ENCODE measurements at places on chromosomes 4 and X. TPM values are rescaled to one million over a fixed set of nuclear protein-coding genes. Genes with fewer than 3 reads are reported as not detected.

PDE5A gene
- total RNA-seq, result 9.9 TPM

HTR2C gene
- total RNA-seq, result not detected

RGN gene
- total RNA-seq, result 1.4 TPM

GRIA3 gene
- 0.05 TPM for total RNA-seq

ADH4 gene
- total RNA-seq, result 0.75 TPM

ENPEP gene
- total RNA-seq, result 2.6 TPM

EXOC1L gene
- total RNA-seq, result not detected

INTU gene
- total RNA-seq, result 2.5 TPM

HTRA3 gene
- total RNA-seq, result 19.4 TPM

RPL9 gene
- total RNA-seq, result 3,063 TPM

OTUD6A gene
- not detected for total RNA-seq

ETDB gene
- not detected for total RNA-seq

HDX gene
- 0.59 TPM for total RNA-seq

DCHS2 gene
- under 0.01 TPM for total RNA-seq

MAGEB17 gene
- total RNA-seq, result not detected

NDUFC1 gene
- total RNA-seq, result 48.3 TPM

NEUROG2 gene
- total RNA-seq, result not detected

CENPVL1 gene
- total RNA-seq, result not detected

MPP1 gene
- 11.3 TPM for total RNA-seq

DUX4 gene
- not detected for total RNA-seq

XG gene
- total RNA-seq, result 2.3 TPM

MTM1 gene
- 12.6 TPM for total RNA-seq

OCIAD2 gene
- 2.8 TPM for total RNA-seq

SH2D1A gene
- total RNA-seq, result not detected

ASB5 gene
- total RNA-seq, result 48.7 TPM

AFM gene
- not detected for total RNA-seq

FAM236A gene
- not detected for total RNA-seq

IRAK1 gene
- total RNA-seq, result 73.9 TPM

LRP2BP gene
- total RNA-seq, result 0.42 TPM

USP51 gene
- 0.82 TPM for total RNA-seq

MAGEB16 gene
- not detected for total RNA-seq

BCLAF3 gene
- 2.4 TPM for total RNA-seq

NAAA gene
- total RNA-seq, result 69.8 TPM

RASGEF1B gene
- 4.5 TPM for total RNA-seq

POU4F2 gene
- not detected for total RNA-seq

NAP1L2 gene
- total RNA-seq, result 0.78 TPM

CSAG1 gene
- total RNA-seq, result not detected

SYTL4 gene
- total RNA-seq, result 3.1 TPM

USP17L11 gene
- total RNA-seq, result not detected

SH3BGRL gene
- total RNA-seq, result 16.5 TPM

MAB21L2 gene
- total RNA-seq, result not detected

GATA1 gene
- not detected for total RNA-seq

DCAF12L1 gene
- not detected for total RNA-seq

IDUA gene
- total RNA-seq, result 1.7 TPM

TMPRSS11F gene
- total RNA-seq, result not detected

CMC4 gene
- 13.0 TPM for total RNA-seq

MAMLD1 gene
- total RNA-seq, result 2.0 TPM

NLRP2B gene
- total RNA-seq, result not detected

ATP2B3 gene
- total RNA-seq, result not detected

MAGEA3 gene
- total RNA-seq, result not detected

EOLA2 gene
- total RNA-seq, result 10.5 TPM

TLR10 gene
- total RNA-seq, result not detected

PPP4R3C gene
- total RNA-seq, result not detected

NCBP2L gene
- total RNA-seq, result not detected

DMP1 gene
- not detected for total RNA-seq

ZXDA gene
- 4.8 TPM for total RNA-seq

FDCSP gene
- total RNA-seq, result not detected

CLTRN gene
- total RNA-seq, result not detected

PF4V1 gene
- not detected for total RNA-seq

Measured in gastrocnemius medialis (tissue), 4 donors.